ENCODE measurements at places on chromosomes 7 and 10.

DNA sequence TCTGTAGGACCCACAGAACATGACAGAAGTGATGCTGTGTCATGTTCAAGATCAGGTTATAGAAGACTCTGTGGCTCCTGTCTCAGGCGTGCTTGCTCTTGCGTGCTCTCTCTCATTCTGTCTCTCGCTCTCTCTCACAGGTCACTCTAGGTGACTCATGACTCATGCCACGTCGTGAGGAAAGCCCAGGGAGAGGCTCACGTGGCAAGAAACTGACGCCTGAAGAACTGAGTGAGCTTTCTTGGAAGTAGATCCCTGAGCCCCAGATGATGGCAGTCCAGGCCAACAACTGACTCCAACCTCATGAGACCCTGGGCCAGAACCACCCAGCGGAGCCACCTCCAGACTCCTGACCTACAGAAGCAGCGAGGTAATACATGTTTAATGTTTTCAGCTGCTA, 103.3 kb downstream of the DNMBP start:
- no peak for DNase-seq

GRCh38 chr7:134742688-134743350, 36.6 kb upstream of the CALD1 start:
- no peak for DNase-seq

GRCh38 chr10:10394933-10395658, 622.6 kb upstream of the CELF2 start:
- DNase-seq = no peak

DNA sequence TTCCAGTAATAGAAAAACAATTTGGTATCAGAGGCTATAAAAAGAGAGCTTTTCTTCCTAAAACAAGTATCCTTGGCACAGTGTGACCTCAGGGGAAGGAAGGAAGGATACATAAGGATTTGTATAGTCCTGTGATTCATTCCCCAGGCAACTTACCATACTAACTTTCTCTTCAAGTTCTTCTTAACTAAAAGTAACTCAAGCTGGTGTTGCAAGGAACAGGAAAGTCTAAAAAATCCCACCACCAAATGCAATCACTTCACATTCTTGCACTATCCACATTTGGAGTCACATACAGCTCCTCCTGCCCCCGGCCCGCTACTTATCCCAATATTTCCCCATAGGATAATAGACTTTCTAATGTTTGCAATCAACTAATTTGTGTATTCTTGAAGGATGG, 84.8 kb downstream of the PRKAG2 start:
- no peak for DNase-seq

GRCh38 chr10:5897504-5897903, 7.5 kb downstream of the FBH1 start:
- DNase-seq = no peak

- DNase-seq = no peak
Observed at GRCh38 chr7:39379416-39379815, 186.8 kb upstream of the YAE1 start.

Data from activated CD4-positive, alpha-beta T cell treated with anti-CD3 and anti-CD28 coated beads for 24 hours (primary cell).